Activated CD4-positive, alpha-beta memory T cell treated with anti-CD3 and anti-CD28 coated beads for 36 hours (primary cell): ENCODE measurements at places on chromosomes 4 and X.

GRCh38 chr4:79050541-79050880, 111.3 kb upstream of the PAQR3 start:
- no peak for DNase-seq

DNA sequence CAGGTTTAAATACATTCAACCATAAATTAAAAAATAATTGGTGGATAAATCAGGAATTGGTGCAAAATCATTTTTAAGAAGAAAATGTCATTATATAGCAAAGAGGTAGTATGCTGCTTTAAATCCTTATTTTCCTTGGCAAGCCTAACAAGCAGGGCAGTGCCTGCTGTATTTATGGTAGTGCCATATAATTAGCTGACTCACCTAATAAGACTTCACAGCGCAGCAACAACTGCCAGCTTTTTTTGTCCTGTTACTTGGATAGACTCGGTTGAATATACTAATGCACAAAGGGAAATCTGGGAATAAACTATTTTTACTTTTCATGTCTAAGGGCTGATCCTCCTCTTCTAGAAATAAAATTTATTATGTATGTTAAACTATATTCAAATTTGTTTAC, 99.1 kb downstream of the SNCA start:
- DNase-seq, result no peak

DNA sequence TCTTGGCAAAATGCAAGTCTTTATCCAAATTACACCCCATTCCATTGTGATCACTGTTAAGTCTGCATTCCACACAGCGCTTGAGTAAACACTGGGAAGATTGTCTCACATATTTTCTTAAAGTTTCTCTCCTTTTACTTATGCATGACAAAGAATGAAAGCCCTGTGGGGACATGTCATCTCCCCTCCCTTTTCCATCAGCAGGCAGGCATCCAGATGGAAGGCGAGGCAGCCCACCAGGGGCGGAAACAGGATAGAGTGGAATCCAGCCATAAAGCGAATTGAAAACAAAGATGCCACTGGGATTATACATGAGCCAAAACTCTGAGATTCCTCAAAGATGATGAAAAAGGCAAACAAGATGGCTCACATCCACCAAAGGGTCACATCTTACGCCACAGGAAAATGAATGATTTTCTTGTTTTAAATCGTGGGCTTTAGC, 78.2 kb downstream of the AFAP1 start:
- no peak for DNase-seq

- no peak for DNase-seq
Observed at GRCh38 chr4:45410701-45411210, 684.4 kb upstream of the GNPDA2 start.

DNA sequence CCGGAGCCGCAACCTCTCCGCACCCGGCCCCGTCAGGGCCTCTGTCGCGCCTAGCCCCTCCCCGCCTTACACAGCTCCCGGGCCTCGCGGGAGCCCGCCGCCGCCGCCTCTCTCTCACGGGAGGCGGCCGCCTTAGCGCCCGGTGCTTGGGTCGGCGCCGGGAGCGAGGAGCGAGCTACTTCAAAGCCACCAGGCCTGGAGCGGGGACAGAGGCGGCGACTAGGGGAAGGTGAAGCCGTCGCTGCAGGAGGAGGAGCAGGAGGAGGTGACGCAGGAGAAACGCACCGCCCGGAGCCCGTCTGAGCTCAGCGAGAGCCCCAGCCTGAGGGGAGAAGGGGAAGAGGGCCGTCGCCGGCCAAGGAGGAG, 250 bp downstream of the USP9X start:
- DNase-seq, result peak; percentile 69

DNA sequence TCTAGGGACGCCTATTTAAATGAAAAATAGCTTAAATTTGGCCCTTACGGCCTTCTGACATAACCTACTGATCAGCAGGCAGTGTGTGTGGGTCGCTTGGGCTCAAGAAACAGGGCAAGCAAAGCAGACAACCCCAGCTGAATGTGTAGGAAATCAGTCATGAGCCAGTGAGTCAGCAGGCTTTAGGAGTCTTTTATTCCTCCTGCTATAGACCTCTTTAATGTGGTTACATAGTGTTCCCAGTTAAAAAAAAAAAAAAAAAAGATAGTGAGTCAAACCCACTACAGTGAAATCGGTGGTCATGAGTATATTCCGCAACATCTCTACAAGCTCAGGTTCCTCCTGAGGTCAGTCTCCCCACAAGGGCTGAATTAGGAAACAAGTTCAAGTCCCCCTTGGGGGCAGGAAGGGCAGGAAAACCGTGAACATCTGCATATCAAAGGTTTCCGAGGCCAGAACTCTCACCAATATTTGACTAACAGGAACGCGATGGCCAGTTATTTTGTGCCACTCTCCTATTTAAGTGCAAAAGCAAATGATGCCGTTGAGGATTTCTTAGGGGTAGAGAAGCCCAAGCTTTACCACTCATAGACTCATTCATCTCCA, 32.7 kb downstream of the ACSL1 start:
- peak; percentile 65 for DNase-seq

DNA sequence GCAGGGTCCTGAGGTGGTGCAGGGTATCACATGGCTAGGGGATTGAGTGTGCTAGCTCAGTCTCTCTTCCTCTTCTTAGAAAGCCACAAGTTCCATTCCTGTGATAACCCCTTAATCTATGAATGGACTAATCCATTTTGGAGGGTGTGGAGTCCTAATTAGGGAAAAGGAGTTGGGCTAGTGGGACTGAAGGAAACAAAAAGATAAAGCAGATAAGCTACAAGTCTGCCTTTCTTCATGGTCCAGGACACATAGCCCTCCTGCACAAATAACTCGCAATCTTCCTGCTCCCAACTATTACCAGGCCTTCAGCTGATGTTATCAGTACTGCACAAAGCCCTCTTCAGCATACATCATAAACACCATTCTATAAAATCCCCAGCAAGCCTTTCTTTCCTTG, 44.2 kb downstream of the ZNF81 start:
- no peak for DNase-seq

DNA sequence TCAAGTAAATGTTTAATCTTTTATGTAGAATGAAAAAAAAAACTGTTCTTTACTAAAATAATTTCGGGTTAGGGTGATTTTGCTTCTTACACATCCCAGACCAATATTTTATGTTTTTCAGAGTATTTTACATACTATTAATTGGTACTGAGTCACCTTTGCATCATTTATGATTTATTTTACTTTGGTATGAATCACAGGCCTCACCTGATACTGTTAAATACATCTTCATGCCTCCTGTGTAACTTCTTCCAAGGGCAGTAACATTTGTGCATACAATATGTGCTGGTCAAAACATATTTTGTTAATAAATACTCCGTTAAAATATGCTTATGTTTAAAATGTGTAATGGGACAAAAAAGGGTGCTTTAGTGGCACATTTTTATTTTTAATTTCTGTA, 529.6 kb downstream of the ZNF674 start:
- no peak for DNase-seq

- no peak for DNase-seq
Observed at GRCh38 chr4:76556452-76556851, 121.4 kb downstream of the SHROOM3 start.

DNA sequence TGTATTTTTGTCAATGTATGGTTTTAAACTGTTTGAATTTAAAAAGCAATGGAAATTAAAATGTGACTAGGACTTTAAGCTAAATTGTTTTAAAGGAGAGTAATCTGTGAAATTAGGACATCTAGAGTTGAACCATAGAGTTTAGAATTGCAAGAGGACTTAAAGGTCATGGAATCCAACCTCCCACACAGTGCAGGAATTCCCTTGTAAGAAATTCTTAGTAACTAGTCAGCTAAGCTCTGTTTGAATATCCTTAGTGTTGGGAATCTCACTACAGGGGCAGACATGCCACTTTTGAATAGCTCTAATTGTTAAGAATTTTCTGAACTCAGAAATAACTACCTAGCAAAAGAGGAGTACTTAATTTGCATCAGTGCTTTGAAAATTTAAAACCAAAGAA, 292.9 kb downstream of the IL1RAPL1 start:
- no peak for DNase-seq

DNA sequence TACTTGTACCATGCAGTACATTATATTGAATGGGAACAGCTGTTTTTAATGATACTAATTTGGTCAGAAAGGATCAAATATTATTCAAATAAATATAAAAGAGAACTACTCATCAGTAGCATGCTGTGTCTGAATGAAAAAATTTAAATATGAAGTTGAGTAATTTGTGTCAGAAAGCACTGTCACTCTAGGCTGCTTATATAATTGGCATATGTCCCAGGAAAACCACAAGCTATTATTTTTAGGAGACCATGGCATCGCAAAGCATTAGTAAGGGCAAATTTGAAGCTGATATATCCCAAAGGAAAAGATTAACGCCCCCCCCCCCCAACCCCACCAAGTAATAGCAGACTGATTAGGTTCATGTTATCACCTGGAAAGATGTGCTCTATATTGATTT, 388.5 kb upstream of the SPANXN4 start:
- DNase-seq, result no peak
